ENCODE measurements at places on chromosomes 1 and 21. TPM values are rescaled to one million over a fixed set of nuclear protein-coding genes. Genes with fewer than 3 reads are reported as not detected.

Gene ZSWIM5
- 9.0 TPM for total RNA-seq

Gene MKNK1
- total RNA-seq = 27.0 TPM

Gene PLEKHA6
- 84.5 TPM for total RNA-seq

Gene PIGP
- 19.8 TPM for total RNA-seq

Gene LPGAT1
- 50.8 TPM for total RNA-seq

Gene VANGL2
- 10.3 TPM for total RNA-seq

Gene SEC16B
- total RNA-seq = 5.2 TPM

Gene IRF6
- total RNA-seq = 133 TPM
